ENCODE measurements at places on chromosomes 11 and 22.

DNA sequence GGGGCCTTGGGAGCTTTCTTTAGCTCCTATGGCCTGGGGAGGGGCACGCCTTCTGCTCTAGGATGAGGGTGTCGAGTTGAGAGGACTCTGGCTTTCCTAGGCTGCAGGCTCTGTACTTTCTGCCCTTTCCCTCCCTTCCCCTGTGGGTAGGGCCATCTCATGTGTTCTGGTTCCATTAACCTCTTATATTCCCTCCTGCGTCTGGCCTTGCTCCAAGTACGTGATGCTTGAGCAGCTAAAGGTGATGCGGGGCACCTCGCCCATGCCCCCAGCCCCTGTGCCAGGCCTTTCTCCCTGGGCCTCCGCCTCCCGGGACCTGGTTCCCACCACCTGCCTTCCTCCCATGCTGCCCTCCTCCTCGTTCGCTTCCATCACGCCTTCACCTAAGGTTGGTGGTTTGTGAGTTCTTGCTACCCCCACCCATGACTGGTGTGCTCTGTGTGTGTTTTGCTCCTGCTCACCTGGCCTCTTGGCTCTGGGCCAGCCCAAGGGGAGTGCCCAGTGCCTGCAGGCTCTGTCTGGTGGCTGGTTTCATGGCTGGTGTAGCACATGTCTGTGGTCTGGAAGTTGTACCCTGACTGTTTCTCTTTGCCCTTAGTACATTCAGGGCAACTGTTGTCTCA, 34.1 kb downstream of the PHLDB1 start:
- DNase-seq: no peak

DNA sequence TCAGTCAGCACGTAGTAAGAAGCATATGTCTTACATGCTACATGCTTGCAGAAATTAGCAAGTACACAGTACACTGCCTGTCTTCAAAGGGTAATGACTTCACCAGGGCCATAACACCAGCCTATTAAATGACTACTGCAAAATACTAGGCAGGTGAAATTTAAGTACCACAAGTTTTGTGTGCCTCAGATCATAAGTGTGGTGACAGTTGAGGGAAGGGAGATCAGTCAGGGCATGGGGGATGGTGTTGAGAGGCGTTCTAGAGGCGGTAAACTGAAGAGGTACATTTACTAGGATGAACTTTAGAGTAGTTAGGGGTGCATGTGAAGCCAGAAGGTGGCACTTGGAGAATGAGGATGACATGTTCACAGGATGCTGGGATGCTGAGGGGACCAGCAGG, 22.0 kb downstream of the AMOTL1 start:
- DNase-seq: no peak

DNA sequence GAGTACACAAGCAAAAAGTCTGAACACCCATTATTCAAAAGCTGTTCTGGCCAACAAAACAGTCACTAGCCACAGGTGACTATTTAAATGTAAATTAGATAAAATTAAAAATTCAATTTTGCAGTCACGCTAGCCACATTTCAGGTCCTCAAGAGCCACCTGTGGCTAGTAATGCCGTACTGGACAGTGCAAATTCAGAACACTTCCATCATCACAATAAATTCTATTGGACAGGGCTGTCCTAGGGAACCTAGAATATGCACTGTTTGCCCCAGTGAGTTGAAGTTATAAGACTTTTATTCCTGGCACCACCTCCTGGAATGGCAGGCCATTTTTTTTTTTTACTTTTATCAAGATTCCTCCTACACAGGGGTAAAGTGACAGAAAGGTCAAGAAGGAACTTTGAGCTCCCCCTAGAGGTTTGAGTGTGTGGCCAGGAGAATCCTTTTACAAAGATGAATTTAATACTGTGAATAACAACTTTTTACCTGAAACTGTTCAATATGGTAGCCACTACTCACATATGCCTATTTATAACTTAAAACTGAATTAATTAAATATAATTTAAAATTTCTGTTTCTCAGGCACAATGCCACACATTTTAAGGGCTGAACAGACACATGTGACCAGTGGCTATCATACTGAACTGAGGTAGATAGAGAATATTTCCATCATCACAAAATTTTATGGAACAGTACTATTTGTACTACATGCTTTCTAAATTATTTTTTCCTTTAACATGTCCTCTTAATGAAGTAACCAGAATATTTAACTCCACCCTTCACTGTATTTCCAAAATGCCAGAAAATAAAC, 6.5 kb downstream of the MSANTD2 start:
- no peak for DNase-seq

GRCh38 chr11:124983674-124984511, 29.9 kb downstream of the CCDC15 start:
- no peak for DNase-seq

DNA sequence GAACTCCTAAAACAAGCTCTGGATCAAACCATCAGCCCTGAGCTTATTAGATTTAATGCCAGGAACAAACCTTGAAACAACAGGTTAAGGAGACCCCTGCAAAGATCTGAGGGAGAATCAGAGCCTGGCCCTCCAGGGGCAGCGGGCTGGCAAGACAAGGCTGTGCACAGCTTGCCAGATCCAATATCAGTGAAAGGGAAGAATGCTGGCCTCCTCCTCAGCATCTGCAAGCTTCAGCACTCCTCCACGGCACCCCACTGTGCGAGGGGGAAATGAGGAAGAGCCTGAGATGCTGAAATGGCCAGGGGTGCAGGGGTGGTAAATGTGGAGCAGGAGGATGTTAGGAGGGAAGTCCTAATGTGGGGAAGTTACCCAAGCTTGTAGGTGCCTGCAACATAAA, 167.0 kb downstream of the TENM4 start:
- no peak for DNase-seq

- no peak for DNase-seq
Measured at GRCh38 chr11:123434911-123435310, 4.8 kb downstream of the GRAMD1B start.

DNA sequence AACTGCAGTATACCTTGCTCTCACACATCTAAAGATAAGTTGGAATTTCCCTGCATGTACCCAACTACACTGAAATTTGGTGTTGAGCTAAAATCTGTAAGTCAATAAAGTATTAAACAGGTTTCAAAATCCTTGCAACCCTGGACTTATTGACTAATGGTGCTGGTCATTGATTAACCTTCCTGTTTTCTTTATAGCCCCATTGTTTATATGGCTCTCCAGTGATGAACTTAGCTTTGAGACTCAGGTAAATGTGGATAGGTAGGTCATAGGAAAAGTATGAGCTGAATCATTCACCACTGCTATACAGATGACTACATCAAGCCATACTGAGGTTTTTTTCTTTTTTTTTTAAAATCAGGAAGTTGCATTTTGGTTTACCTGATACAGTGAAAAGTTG, 132.7 kb downstream of the FAT3 start:
- DNase-seq: no peak

All from AG09319 (cell line).